Activated CD8-positive, alpha-beta memory T cell treated with anti-CD3 and anti-CD28 coated beads, Interleukin-2, amount 10 ng/mL, durations not matched to agents 7 days and 5 days (primary cell): ENCODE measurements at places on chromosomes 5 and 9.
A peak's percentile ranks its signal among the peaks of the same experiment; 100 is the strongest.

DNA sequence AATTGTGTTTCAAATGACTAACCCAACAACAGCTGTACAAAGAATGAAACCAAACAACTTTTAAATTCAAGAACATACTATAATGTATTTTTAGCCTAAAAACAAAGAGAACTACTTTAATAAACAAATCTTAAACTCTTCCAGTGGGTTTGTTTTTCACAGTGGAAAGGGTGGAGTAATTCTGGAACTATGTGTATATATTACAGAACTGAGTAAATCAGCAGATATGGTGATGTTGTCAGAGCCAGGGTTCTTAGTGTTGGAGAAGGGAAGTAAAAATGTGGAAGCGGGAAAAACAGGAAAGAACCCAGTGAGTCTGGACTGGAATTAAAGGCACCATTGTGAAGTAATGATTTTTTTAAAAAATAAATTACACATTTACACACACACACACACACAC lies 144.9 kb downstream of the CDK5RAP2 start:
- no peak for DNase-seq
- H3K4me1 ChIP-seq, result peaks cover 35% of the 10 kb centered on the region
- no peak overlapping the region for H3K4me3 ChIP-seq
- no peak overlapping the region for H3K27ac ChIP-seq

- H3K36me3 ChIP-seq, result no peaks in the 10 kb centered on the region
- H3K27me3 ChIP-seq, result no peaks in the 10 kb centered on the region
- H3K4me3 ChIP-seq, result no peak overlapping the region
- H3K27ac ChIP-seq, result no peak overlapping the region
Observed at GRCh38 chr5:127998950-127999615, 84.5 kb upstream of the SLC12A2 start.

- DNase-seq, result no peak
- no peaks in the 10 kb centered on the region for H3K4me1 ChIP-seq
- no peaks in the 10 kb centered on the region for H3K27me3 ChIP-seq
- H3K27ac ChIP-seq, result no peak overlapping the region
Observed at GRCh38 chr9:78486661-78487060, 189.7 kb downstream of the PSAT1 start.

DNA sequence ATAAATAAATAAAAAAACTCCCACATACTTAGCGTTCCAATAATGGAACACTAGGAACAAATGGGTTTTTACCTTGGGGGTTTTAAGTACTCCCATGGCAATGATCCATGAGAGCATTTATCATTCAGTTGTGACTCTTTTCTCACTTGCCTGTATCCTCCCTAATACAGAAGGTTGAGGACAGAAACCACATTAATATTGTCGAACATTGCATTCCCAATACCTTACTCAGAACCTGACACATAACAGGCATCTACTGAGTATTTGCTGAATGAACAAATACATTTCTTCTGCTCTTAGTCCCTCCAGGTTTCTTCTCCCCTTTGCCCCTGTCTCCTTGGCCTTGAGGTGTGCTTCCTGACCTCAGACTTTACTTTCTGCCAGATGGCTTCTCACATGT lies 175.9 kb downstream of the CEMIP2 start:
- no peaks in the 10 kb centered on the region for H3K36me3 ChIP-seq
- no peaks in the 10 kb centered on the region for H3K4me1 ChIP-seq
- H3K27me3 ChIP-seq, result peaks cover 9% of the 10 kb centered on the region
- no peak overlapping the region for H3K4me3 ChIP-seq
- H3K27ac ChIP-seq, result no peak overlapping the region
- no peak for DNase-seq

DNA sequence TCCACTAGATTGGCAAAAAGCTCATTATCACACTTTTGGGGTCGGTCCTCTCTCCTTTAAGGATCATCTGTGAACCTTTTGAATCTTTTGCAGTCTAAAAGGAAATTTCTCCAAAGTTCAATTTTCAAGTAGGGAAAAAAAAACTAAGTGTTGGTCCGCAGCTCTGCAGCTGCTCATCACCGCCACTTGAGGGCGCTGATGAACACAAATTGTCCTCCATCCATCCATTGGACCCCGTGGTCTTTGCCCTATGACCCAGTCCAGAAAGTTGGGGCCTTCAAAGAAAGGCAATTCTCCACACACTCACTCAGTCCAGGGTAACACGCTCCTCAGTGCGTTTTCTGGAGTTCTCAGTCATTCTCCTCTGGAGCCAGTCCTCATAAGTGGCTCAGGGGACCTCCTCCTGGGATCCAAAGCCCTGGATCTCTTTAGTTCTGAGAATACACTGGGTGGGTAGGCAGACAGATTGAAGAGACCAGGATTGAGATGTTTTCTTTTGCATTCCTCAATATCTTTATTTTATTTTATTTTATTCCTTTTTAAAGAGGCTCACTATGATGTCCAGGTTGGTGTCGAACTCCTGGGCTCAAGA lies 63.6 kb upstream of the SLC28A3 start:
- no peaks in the 10 kb centered on the region for H3K27me3 ChIP-seq
- DNase-seq, result no peak
- no peaks in the 10 kb centered on the region for H3K36me3 ChIP-seq
- no peak overlapping the region for H3K27ac ChIP-seq
- no peak overlapping the region for H3K4me3 ChIP-seq

DNA sequence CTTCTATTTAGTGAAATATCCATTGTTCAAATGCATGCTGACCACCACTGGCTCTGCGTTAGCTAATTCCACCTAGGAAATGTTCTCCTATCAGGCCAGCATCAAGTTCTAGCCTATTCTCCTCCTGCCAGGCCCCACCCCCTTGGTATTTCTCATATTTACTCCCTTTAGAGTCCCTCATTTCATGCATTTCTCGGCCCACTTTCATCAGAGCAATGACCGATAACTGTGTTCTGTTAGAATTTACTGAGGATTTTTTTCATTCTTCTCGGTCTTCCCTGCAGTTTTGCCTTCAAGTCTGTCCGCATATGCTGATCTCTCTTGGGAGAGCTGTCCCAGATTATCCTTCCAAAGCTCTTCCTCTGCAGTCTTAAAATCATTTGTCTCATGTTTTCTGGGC lies 143.4 kb downstream of the GOLPH3 start:
- no peak overlapping the region for H3K27ac ChIP-seq
- DNase-seq, result no peak
- H3K4me3 ChIP-seq, result no peak overlapping the region
- peaks cover 16% of the 10 kb centered on the region for H3K4me1 ChIP-seq

GRCh38 chr9:88536023-88536324 lies 996 bp downstream of the NXNL2 start:
- no peaks in the 10 kb centered on the region for H3K36me3 ChIP-seq
- no peak for DNase-seq
- H3K4me1 ChIP-seq, result peaks cover 14% of the 10 kb centered on the region
- peaks cover 68% of the 10 kb centered on the region for H3K27me3 ChIP-seq

- peaks cover 22% of the 10 kb centered on the region for H3K27me3 ChIP-seq
- no peak for DNase-seq
- H3K4me3 ChIP-seq, result peak overlapping the region; percentile 30
- H3K36me3 ChIP-seq, result peaks cover 1% of the 10 kb centered on the region
- H3K27ac ChIP-seq, result no peak overlapping the region
Observed at GRCh38 chr9:125407432-125407973, 145.9 kb downstream of the GAPVD1 start.

GRCh38 chr5:133292300-133292699 lies 240.5 kb downstream of the HSPA4 start:
- H3K27ac ChIP-seq, result no peak overlapping the region
- H3K27me3 ChIP-seq, result no peaks in the 10 kb centered on the region
- no peak for DNase-seq
- no peaks in the 10 kb centered on the region for H3K36me3 ChIP-seq
- H3K4me1 ChIP-seq, result no peaks in the 10 kb centered on the region

DNA sequence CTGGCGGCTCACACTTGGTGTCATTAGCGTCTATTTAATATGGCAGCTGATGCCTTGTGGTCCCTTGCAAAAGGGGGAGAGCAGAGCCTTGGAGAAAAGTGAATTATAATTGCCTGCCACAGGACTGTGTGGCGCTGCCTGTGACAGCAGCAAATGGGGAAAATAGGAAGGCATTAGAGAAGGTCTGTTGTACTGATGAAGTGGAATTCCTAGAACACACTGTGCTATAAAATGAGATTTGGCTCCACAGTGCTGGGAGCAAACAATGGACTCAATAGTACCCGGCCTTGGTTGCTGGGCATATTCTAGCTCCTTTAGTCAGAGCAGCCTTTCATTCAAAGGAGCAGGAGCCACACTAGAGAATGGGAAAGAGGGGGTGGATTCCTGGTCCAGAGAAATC lies 21.3 kb downstream of the SEMA6A start:
- H3K4me3 ChIP-seq, result no peak overlapping the region
- H3K36me3 ChIP-seq, result no peaks in the 10 kb centered on the region
- no peak overlapping the region for H3K27ac ChIP-seq
- H3K27me3 ChIP-seq, result no peaks in the 10 kb centered on the region
- DNase-seq, result no peak

- no peak for DNase-seq
- peaks cover 38% of the 10 kb centered on the region for H3K36me3 ChIP-seq
- no peak overlapping the region for H3K4me3 ChIP-seq
- no peak overlapping the region for H3K27ac ChIP-seq
Observed at GRCh38 chr5:78287833-78288232, 6.7 kb downstream of the AP3B1 start.

GRCh38 chr9:129204840-129205239 lies 26.8 kb upstream of the IER5L start:
- no peak overlapping the region for H3K4me3 ChIP-seq
- H3K27me3 ChIP-seq, result no peaks in the 10 kb centered on the region
- H3K36me3 ChIP-seq, result no peaks in the 10 kb centered on the region
- no peak for DNase-seq
- H3K4me1 ChIP-seq, result peaks cover 20% of the 10 kb centered on the region

GRCh38 chr5:62192958-62193357 lies 113.0 kb upstream of the KIF2A start:
- no peak overlapping the region for H3K27ac ChIP-seq
- peaks cover 8% of the 10 kb centered on the region for H3K36me3 ChIP-seq
- no peak overlapping the region for H3K4me3 ChIP-seq

DNA sequence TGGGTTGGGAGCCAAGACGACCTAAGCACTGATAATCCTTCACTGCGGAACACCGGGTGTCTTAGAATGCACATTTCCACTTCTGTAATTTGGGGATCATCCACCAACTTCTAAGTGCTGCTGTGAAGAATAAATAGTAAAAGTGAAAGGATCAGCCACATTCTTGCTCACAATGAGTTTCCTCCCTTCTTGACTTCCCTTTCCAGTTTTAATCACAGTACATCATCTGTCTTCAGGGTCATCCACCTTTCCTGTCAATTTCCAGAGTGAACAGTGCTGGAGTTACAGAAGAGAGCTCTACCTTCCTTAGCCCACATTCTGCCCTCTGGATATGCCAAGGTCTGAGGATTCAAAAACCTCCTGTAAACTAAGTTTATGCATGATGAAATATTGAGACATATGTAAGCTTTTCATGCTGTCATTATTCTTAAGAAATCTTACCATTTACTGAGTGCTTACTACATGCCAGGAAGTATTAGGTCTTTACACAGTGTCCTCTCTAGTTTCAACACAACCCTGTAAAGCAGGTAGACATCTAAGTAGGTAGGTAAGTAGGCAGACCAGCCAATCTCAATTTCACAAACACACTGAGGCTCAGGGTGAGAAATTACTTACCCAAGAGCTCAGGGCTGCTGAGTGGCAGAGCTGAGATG lies 105.2 kb downstream of the CDK5RAP2 start:
- no peaks in the 10 kb centered on the region for H3K27me3 ChIP-seq
- H3K36me3 ChIP-seq, result peaks cover 22% of the 10 kb centered on the region
- no peak overlapping the region for H3K4me3 ChIP-seq
- no peak overlapping the region for H3K27ac ChIP-seq
- peaks cover 9% of the 10 kb centered on the region for H3K4me1 ChIP-seq

DNA sequence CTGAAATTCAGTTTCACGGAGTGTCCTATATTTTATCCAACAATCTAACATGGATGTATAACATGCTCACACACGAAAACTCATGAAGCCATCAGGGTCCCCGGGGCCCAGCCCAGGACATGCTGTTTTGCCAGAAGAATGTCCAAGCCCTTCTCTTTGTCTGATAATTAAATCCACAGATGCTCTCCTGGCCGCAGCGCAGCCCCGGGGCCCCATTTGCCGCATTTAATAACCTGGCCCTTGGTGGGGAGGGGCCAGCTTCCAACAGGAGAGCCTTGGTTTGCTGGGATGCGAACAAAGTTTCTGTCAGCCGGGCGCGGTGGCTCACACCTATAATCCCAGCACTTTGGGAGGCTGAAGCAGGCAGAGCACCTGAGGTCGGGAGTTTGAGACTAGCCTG lies 30.0 kb downstream of the PLPP7 start:
- no peak overlapping the region for H3K4me3 ChIP-seq
- no peaks in the 10 kb centered on the region for H3K27me3 ChIP-seq
- DNase-seq, result no peak
- H3K27ac ChIP-seq, result no peak overlapping the region

- H3K4me1 ChIP-seq, result no peaks in the 10 kb centered on the region
- DNase-seq, result no peak
- H3K4me3 ChIP-seq, result no peak overlapping the region
- peaks cover 6% of the 10 kb centered on the region for H3K27me3 ChIP-seq
- H3K36me3 ChIP-seq, result no peaks in the 10 kb centered on the region
- no peak overlapping the region for H3K27ac ChIP-seq
Observed at GRCh38 chr5:173645437-173645807, 29.0 kb upstream of the BOD1 start.

GRCh38 chr9:112168197-112168596 lies 6.9 kb downstream of the SUSD1 start:
- H3K36me3 ChIP-seq, result peaks cover 32% of the 10 kb centered on the region
- peaks cover 54% of the 10 kb centered on the region for H3K4me1 ChIP-seq
- no peak for DNase-seq
- H3K4me3 ChIP-seq, result no peak overlapping the region
- no peak overlapping the region for H3K27ac ChIP-seq

GRCh38 chr5:63025679-63026078 lies 447.1 kb downstream of the LRRC70 start:
- H3K27ac ChIP-seq, result peak overlapping the region; percentile 5
- peak overlapping the region; percentile 23 for H3K4me3 ChIP-seq
- DNase-seq, result no peak
- no peaks in the 10 kb centered on the region for H3K36me3 ChIP-seq
- H3K4me1 ChIP-seq, result no peaks in the 10 kb centered on the region

DNA sequence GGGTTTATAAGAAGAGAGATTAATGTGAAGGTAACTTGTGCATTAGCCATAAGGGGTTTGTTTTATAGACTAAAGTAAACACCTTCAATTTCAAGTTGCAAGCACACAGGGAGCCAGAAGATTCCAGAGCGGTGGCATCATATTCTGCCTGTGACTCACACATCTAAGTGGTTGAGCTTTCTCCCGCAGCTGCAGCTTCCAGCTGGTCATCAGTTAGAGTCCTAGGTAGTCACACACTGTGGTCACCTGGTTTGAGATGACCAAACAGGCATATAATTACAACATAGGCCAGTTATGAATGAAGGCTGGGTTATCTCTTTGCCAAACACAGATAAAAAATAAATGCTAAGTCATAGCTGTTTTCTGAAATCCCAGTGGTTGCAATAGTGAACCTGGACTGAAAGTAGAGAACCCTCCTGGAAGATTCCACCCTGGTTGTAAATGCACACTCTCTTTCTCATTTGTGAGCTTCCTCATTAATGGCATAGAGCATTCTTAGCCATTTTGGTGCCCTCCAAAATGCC lies 171.3 kb downstream of the GDNF start:
- H3K27me3 ChIP-seq, result no peaks in the 10 kb centered on the region
- no peak overlapping the region for H3K4me3 ChIP-seq
- no peaks in the 10 kb centered on the region for H3K36me3 ChIP-seq
- peaks cover 17% of the 10 kb centered on the region for H3K4me1 ChIP-seq

- peak overlapping the region; percentile 84 for H3K4me3 ChIP-seq
- H3K36me3 ChIP-seq, result peaks cover 35% of the 10 kb centered on the region
Observed at GRCh38 chr5:100900796-100901781, 2.0 kb downstream of the ST8SIA4 start.
